ENCODE measurements at places on chromosomes 5 and 9.

- no peak overlapping the region for H3K4me3 ChIP-seq
- H3K4me1 ChIP-seq = no peaks in the 10 kb centered on the region
- DNase-seq = no peak
- peaks cover 12% of the 10 kb centered on the region for H3K36me3 ChIP-seq
Measured at GRCh38 chr9:75001719-75002421, 26.2 kb downstream of the CARNMT1 start.

DNA sequence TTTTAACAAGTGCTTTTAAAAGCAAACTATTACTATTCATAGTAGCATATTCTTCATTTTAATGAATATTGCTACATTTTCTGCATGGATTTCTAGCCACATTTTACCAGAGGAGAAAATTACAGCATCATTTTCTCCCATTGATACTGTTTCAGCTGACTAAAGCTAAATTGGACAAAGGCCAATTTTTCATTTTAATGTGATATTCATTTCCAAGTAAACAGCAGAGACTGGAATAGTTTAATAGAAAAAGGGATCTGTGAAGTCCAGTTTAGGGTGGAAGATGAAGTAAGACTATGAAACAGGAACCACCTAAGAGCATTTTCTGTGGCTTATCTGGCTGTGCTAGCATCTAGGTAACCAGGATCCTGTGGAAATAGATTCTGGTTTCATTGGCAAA lies 128.1 kb downstream of the GIN1 start:
- no peaks in the 10 kb centered on the region for H3K27me3 ChIP-seq
- H3K36me3 ChIP-seq = no peaks in the 10 kb centered on the region
- DNase-seq = no peak
- no peak overlapping the region for H3K27ac ChIP-seq
- H3K4me3 ChIP-seq = no peak overlapping the region
- peaks cover 5% of the 10 kb centered on the region for H3K4me1 ChIP-seq

- no peak overlapping the region for H3K27ac ChIP-seq
- H3K36me3 ChIP-seq = no peaks in the 10 kb centered on the region
- no peaks in the 10 kb centered on the region for H3K27me3 ChIP-seq
Measured at GRCh38 chr9:130371196-130371966, 73.4 kb upstream of the ASS1 start.

- H3K27me3 ChIP-seq = no peaks in the 10 kb centered on the region
- H3K27ac ChIP-seq = no peak overlapping the region
- peaks cover 15% of the 10 kb centered on the region for H3K4me1 ChIP-seq
Measured at GRCh38 chr5:41181691-41182564, 31.4 kb downstream of the C6 start.

DNA sequence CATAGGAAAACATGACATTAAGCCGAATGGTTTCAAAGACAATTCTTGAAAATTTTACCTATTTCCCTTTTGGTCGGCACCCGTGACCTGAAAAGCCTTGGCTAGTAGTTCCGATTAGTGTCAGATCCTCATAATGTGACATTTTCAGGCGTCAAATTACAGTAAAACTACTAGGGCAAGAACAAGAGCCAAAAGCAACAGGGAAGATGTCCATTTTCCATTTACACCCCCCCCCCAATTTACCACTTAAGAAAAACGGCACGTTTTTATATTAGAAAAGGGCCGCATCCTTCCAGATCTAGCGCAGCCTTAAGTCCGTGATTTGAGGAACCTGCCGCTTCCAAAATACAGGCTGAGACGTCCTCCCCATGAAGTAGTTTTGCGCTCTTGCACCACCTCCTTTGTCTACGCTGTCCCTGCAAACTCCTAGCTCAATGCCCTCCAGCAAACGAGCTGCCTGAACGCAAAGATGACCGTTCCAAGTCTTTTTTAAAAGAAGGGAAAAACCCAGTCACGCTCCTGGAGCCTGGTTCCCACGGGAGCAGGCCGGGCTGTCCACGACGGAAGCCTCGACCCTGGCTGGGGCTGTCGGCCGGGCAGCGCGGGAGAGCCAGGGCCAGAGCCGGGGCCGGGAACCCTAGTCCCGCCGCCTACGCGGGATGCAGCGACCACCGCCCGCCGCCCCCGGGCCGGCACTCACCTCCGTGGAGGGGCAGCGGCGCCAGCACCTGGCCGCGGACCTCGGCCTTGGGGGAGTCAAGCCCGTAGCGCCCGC lies 616 bp downstream of the RNF130 start:
- H3K27me3 ChIP-seq = peaks cover 40% of the 10 kb centered on the region
- peak overlapping the region; percentile 88 for H3K4me3 ChIP-seq
- DNase-seq = no peak
- H3K36me3 ChIP-seq = peaks cover 13% of the 10 kb centered on the region
- H3K27ac ChIP-seq = peak overlapping the region; percentile 69
- H3K4me1 ChIP-seq = peaks cover 42% of the 10 kb centered on the region

DNA sequence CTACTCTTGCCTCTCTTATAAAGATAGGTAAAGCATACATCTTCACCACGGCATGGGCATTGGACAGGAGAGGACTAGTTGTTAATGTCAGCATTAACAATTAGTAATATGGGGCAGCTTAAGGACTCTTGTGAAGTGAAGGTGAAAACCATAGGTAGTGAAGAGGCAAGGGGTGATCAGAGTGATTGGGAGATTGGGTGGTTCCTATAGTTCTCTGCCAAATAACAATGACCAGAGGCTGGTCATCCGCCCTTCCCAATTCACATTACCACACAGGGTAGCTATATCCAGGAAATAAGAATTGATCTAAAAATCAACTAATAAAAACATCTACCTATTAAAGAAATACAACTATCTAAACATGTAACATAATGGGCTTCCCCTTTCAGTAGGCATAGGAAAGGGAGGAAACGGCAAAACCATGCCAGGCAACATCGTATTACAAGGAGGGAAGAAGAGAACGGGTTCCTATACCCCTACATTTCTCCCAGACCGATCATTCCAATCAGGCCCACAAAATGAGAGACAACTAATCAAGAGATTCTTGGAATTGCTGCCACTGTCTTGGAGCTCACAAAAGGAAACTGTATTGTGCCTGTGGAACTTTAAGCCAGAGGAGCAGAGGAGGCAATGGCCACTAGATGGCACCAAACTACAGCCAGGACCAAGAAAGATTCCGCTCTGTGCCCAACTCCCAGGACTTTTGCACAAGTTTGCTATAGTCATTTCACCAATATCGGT lies 121.6 kb downstream of the FBXL17 start:
- DNase-seq = peak; percentile 79
- H3K27ac ChIP-seq = peak overlapping the region; percentile 48
- no peaks in the 10 kb centered on the region for H3K36me3 ChIP-seq
- H3K4me1 ChIP-seq = peaks cover 17% of the 10 kb centered on the region

DNA sequence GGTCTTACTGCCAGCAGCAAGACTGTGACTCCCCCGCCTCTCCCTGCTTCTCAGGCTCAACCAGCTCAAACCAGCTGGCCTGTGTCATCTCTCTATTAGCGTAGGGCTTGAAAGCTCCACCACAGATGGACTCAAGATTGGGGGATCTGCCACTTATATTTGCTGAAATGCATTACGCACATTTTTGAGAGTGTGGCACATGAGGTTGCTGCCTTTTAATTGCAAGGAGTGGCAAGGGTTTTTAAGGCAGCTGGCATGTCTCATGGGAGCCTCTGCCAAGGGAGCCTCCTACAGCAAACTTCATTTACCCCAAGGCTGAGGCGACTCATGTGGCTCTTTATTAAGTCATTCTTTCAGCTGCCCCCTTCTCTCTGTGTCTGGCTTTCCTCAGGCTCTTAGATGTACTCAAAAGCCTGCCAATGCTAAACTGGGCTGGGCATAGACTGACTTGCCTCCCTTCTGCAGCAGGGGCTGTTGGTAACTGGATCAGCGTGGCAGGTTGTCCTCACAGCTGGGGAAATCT lies 219.3 kb downstream of the SMARCA2 start:
- no peak overlapping the region for H3K27ac ChIP-seq
- H3K4me3 ChIP-seq = no peak overlapping the region
- peaks cover 24% of the 10 kb centered on the region for H3K4me1 ChIP-seq
- 0 out of 2 replicates have a peak, but pooled peaks cover 2% of the 10 kb centered on the region for H3K27me3 ChIP-seq

DNA sequence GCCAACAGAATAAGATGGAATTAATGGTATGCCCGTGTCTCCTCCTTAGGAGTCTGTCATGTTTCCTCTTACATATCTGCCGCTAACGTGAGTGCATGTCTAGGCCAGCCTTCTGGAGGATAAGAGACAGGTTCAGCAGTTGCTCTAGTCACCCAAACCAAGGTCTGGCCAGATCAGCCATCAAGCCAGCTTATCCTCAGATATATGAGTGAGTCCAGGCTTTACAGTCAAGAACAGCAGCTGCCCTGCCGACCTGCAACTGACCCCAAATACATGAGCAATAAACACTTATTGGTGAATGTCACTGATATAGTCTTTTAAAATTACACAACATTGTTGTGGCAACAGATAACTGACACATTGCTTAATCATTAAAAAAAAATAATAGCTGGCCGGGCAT lies 123.5 kb downstream of the TSSK1B start:
- DNase-seq = no peak
- no peaks in the 10 kb centered on the region for H3K36me3 ChIP-seq
- H3K4me1 ChIP-seq = no peaks in the 10 kb centered on the region

GRCh38 chr9:119273984-119274665 lies 95.1 kb downstream of the BRINP1 start:
- no peak overlapping the region for H3K27ac ChIP-seq
- H3K36me3 ChIP-seq = no peaks in the 10 kb centered on the region
- no peak overlapping the region for H3K4me3 ChIP-seq
- no peaks in the 10 kb centered on the region for H3K27me3 ChIP-seq

DNA sequence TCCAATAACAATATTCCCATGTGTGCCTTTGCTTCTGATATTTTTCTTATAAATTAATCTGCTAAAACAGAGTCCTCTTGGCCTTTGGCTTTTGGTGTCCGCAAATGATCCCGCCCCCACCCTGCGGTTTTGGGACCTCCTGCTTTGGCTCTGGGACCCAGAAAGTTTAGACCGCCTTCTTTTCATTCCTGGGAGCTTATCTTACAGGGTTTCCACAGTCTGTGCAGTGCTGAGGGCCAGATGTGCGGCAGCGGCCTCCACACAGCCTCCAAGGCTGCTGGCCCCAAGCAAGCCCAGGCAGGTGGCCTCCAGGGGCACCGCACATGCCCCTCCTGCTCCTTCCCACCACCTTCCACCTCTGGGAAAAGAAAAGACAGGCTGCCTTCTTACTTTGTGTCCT lies 191.5 kb downstream of the ERCC6L2 start:
- no peak for DNase-seq
- H3K4me3 ChIP-seq = no peak overlapping the region

- H3K36me3 ChIP-seq = no peaks in the 10 kb centered on the region
- H3K4me3 ChIP-seq = no peak overlapping the region
- no peak overlapping the region for H3K27ac ChIP-seq
- H3K27me3 ChIP-seq = no peaks in the 10 kb centered on the region
- H3K4me1 ChIP-seq = peaks cover 3% of the 10 kb centered on the region
- DNase-seq = no peak
Measured at GRCh38 chr5:33232731-33233505, 207.8 kb upstream of the TARS1 start.

DNA sequence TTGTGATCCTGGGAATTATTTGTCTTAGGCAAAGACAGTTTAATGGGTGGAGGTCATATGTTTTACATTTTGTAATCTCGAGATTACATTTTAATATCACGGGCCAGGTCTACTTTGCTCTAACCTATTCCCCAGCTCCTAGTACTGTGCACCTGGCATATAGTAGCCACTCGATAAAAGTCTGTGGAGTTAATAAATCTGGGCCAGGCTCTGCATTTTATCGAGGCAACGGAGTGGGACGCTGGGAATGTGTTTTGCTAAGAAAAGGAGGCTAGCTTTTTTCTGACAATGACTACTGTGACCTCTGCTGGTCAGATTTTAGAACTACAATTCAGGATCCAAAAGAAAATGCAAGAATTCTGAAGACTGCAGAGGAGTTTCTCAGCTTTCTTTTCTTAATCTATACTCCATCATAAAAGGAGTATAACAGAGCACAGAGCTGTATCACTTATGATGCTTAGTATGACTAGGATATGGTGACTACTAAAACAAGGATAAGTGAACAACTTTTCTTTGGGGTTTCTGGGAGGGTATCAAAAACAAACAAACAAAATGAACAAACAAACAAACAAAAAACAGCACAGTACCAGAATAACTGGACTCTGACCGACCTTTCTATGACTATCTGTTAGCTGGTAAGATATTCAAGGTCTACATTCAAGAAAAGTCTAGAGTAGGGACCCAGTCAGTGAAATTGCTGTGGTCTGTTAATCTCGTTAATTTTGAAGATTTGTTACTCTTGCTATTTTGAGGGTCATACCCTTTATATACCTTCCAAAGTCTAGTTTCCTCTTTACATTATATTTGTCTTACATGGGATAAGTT lies 46.1 kb upstream of the CER1 start:
- H3K27ac ChIP-seq = no peak overlapping the region
- peaks cover 6% of the 10 kb centered on the region for H3K4me1 ChIP-seq
- peak; percentile 18 for DNase-seq

- no peak for DNase-seq
- no peak overlapping the region for H3K4me3 ChIP-seq
- no peaks in the 10 kb centered on the region for H3K27me3 ChIP-seq
- no peak overlapping the region for H3K27ac ChIP-seq
- no peaks in the 10 kb centered on the region for H3K36me3 ChIP-seq
- H3K4me1 ChIP-seq = peaks cover 37% of the 10 kb centered on the region
Measured at GRCh38 chr5:58080573-58080972, 379.3 kb downstream of the PLK2 start.

- peaks cover 15% of the 10 kb centered on the region for H3K36me3 ChIP-seq
- no peak overlapping the region for H3K4me3 ChIP-seq
- no peaks in the 10 kb centered on the region for H3K4me1 ChIP-seq
- H3K27ac ChIP-seq = no peak overlapping the region
- no peak for DNase-seq
Measured at GRCh38 chr5:1736889-1737711, 62.5 kb downstream of the MRPL36 start.

DNA sequence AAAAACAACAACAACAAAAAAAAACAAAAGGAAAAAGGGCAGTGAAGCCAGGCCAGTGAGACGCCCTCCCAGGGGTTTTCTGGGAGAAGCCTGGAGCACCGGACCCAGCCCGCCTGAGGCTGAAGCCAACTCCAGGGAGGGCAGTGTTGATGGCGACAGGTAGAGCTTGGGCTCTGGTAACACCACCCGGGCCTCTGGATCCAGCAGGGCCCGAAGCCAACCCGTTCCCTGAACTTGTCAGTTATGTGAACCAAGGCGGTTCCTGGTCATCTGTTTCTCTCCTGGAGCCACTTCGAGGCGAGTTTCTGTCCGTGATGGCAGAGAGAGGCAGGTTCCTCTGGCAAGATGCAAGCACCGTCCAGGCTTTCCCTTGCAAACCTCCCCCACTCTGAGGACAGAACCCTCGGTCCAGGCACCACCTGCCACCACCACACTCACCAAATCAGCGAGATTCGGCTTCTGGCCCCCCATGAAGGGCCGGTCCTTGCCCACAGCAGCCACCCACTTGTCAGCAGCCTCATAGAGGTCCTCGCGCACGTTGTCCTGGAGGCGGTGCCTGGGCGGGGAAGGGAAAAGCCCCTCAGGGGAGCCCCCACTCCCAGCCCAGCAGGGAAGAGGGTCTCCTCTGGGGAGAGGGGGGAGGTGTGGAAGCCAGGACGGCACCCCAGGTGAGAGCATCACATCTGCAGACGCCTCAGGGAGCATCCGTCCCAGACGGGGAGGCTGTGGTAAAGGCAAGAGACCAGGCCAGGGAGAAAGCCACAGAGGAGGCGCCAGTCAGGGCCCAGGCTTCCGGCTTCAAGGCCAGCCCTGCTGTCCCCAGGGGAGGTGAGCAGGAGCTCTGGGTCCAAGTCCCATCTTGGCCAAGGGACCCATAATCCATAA lies 5.4 kb downstream of the PTGES2 start:
- H3K4me3 ChIP-seq = no peak overlapping the region
- peaks cover 19% of the 10 kb centered on the region for H3K36me3 ChIP-seq
- peaks cover 23% of the 10 kb centered on the region for H3K4me1 ChIP-seq
- H3K27me3 ChIP-seq = no peaks in the 10 kb centered on the region

- no peak for DNase-seq
- H3K4me1 ChIP-seq = peaks cover 39% of the 10 kb centered on the region
- no peaks in the 10 kb centered on the region for H3K27me3 ChIP-seq
- H3K36me3 ChIP-seq = peaks cover 5% of the 10 kb centered on the region
- no peak overlapping the region for H3K27ac ChIP-seq
- H3K4me3 ChIP-seq = no peak overlapping the region
Measured at GRCh38 chr9:97630591-97630990, 2.6 kb downstream of the TSTD2 start.
